ENCODE measurements at places on chromosomes 7 and 10. TPM values are rescaled to one million over a fixed set of nuclear protein-coding genes. Genes with fewer than 3 reads are reported as not detected.

Gene NYAP1
- 9.1 TPM for total RNA-seq

Gene PTF1A
- not detected for total RNA-seq

Gene TBC1D12
- 20.4 TPM for total RNA-seq

DNA sequence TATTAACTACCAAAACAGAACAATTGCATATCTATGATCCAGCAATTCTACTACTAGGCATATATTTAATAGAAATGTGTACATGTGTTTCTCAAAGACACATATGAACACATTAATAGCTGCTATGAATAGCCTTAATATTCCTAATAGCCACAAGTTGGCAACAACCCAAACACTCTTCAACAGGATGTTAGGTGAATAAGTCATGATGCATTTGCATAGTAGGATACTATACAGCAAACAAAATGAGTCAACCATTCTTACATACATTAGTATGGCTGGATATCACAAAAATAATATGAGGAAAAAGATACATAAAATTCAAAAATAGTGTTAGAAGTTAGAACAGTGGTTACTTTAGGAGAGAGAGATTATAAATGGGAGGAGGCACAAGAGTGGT is 26.8 kb upstream of the ZNF746 start:
- no peak for DNase-seq

- DNase-seq: no peak
Observed at GRCh38 chr7:69780379-69780778, 182.1 kb downstream of the AUTS2 start.

DNA sequence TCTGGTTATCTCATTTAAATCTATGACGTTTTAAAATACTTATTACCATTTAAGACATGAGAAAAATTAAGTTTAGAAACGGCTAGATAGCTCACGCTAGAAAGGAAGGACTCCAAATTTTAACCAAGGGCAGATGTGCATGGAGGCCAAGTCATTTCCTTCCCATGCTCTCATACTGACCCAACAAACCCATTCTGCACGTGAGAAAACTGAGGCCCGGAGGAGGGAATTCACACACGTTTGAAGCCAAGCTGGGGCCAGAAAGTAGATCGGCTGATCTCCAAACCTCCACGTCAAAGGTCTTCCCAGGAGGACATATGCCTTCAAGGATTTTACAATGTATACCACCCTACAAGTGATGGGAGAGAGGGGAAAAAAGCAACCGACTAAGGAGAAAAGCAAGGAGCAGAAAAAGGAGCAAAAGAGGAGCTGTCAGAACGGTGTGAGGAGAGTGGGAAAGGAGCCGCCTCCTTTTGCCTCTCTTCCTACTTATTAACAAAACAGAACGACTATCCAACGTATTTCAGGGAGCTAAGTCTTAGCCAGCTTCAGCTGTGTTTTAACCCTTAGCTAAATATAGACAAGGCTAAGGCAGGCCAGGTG is 645 bp upstream of the SIRT1 start:
- no peak for DNase-seq
